Stimulated activated CD8-positive, alpha-beta memory T cell treated with anti-CD3 and anti-CD28 coated beads, Interleukin-2, amount 100 ng/mL, for 1 hour (primary cell): ENCODE measurements at places on chromosomes 3 and 15.

- no peak for DNase-seq
These were observed 75.7 kb downstream of the GAP43 start for GRCh38 chr3:115698851-115699591.

DNA sequence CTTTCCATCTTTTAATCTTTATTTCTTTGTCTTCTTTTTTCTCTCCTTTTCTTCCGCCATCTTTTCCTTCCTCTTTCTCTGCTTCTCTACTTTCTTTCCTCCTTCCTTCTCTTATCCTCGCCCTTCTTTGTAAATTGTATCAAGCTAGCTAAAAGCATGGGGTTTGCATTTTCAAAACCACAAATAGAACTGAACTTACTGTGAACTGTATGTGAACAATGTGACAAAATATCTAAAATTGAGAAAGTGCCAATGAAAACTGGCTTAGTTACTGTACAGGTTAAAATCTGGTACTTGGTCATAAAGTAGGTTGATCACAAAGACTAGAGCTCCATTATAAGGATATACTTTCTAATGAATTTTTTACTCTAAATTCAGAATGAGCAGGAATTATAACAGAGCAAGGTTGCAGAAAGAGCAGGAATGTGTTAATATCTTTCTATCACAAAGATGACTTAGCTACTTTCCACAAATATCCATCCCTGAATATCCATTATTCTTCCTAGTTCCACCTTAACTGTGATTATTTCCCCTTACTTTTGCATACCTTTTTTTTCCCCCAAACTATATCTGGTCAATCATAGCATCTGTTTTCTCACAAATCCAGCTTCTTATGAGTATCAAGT is 122.4 kb downstream of the LSAMP start:
- DNase-seq, result no peak

DNA sequence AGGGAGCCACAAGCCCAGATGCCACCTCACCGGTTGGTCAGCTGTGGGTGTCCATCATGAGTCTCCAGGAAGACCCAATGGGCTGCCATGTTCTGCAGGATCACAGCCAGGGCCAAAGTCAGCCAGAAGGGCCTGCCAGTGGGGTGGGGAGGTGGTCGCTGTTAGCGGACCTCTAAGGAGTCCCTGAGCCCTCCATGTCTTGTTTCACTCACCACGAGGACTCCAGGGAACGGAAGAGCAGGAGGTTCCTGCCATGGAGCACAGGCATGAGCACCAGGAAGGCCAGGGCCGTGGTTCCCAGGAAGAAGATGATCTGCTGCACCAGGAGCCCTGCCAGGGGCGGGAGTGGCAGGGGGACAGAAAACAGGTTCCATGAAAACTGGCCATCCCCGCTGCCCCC is 8.6 kb downstream of the ISLR start:
- DNase-seq, result no peak

DNA sequence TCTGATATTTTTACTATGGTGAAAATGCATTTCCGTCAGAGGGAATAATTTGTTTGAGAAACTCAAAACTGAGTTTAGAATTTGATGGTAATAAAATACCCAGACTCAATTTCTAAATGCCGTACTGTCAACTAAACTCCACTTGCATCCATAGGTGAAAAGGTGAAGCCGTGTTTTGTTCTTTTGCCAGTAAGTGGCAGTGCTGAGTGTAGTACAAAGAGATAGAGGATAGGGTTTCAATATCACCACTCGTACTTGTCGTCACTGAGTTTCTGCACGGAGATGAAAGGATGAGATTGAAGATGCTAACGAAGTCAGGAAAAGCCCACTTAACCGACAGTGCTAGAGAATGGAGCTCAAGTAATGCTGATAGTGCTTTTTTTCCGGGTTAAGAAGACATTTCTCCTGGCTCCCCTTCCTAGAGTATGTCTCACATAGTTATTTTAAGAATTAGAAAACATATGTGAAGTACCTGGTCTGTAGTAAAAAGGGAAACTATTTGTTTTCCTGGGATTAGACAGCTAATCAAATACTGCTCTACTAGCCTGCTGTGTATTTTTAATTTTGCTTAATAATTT is 345.1 kb downstream of the IL5RA start:
- no peak for DNase-seq

GRCh38 chr3:44128057-44128775 is 113.5 kb upstream of the TOPAZ1 start:
- DNase-seq, result no peak

DNA sequence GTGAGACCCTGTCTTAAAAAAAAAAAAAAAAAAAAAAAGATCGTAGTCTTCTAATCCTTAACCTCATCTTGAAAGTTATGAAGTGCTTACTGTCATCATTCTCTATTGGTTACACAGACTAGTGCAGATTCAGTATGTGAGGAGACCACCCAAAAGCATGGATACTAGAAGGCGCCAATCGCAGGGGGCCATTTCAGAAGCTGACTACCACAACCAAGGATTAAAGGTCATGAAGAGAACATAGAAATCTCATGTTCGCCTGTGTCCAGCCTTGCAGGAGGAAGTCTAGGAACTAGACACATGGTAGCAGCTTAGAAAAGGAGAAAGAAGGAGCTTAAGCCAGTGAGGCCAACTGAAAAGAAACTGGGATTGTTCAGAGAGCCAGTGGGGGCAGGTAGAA is 207.8 kb downstream of the THSD4 start:
- no peak for DNase-seq

DNA sequence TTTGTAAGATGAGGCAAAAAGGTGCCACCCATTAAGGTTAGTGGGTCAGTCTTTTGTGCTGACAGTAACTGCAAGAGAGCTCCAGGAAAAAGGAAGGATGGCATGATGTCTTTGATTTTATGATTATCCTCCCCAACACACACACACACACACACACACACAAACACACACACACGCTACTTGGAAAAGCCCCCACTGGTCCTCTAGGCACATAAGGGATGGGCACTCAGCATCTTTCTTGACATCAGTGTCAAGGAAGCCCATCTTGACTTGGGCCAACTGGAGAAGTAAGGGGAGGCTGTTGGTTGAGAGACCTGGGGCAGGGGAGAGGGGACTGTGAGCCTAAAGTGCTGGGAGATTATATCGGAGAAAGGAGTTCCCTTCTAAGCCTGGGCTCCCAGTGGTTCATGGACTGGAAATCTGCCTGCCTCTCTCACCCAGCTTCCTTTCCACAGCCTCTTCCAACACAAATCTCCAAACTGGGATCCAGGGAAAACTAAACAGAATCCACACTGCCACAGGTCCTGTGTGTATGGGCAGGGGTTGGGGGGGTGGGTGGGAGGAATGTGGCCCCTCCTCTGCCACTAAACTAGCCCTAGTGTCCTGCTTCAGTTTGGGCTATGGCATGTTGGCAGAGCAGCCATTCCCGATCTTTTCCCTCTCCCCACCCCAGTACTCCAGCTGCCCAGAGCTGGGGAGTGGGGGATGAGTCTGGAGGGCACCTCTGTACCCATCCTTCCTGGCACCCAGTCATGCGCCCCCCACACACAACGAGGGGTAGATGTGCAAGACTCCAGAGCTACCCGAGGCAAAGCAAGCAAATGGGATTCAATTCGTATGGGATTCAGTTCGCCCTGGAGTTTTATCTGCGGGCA is 1.6 kb downstream of the AMOTL2 start:
- no peak for DNase-seq

DNA sequence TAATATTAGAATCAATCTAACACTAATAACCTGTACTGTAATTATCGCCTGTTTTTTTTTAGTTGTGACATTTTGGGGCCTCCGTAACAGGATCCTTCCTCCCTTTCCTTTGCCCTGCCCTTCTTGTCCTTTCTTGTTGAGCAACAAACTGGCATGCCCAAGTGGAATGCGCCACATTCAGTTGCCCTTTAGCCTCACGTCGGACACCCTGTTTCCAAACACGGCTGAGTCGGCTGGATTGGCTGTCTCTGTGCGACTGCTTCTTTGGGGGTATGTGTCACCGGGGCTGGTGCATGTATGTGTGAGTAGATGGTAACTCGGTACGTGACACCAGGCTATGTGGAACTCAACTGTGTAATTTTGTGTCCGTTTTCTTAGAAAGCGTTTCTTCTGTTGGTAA is 24.1 kb downstream of the TRAK1 start:
- DNase-seq, result no peak
